Stimulated activated CD8-positive, alpha-beta memory T cell treated with anti-CD3 and anti-CD28 coated beads, Interleukin-7, amount 100 ng/mL, for 24 hours (primary cell): ENCODE measurements at places on chromosomes 11 and 22.

DNA sequence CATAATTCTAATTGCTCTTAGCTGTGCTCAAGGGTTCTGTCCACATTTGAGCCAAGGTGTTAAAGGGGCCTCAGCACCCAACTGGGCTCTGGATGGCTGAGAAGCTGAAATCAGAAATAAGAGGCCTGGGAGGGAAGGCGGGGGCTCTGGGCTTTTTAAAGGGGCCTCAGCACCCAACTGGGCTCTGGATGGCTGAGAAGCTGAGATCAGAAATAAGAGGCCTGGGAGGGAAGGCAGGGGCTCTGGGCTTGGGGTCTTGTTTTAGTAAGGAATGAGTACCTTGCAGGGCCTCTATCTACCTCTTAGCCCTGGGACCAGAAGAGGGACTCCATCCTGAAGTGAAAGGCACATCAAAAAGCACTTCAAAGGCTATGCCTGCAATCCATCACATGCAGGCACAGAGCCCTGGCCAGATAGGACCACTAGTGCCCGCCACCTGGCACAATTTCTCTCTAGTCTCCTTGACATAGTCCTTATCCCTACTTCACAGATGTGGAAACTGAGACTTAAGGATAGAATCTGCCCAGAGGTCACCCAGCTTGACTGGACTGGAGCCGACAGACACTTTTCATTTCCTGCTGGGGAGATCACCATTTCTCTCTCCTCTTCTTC is 35.6 kb downstream of the DKK3 start:
- no peak for DNase-seq

GRCh38 chr11:132408877-132409276 is 1038.5 kb downstream of the NTM start:
- no peak for DNase-seq

- no peak for DNase-seq
Measured at GRCh38 chr11:72112978-72113808, 698 bp upstream of the ANAPC15 start.

GRCh38 chr11:92931746-92932422 is 37.6 kb upstream of the MTNR1B start:
- no peak for DNase-seq

- no peak for DNase-seq
Measured at GRCh38 chr11:82458147-82458546, 275.5 kb downstream of the FAM181B start.

DNA sequence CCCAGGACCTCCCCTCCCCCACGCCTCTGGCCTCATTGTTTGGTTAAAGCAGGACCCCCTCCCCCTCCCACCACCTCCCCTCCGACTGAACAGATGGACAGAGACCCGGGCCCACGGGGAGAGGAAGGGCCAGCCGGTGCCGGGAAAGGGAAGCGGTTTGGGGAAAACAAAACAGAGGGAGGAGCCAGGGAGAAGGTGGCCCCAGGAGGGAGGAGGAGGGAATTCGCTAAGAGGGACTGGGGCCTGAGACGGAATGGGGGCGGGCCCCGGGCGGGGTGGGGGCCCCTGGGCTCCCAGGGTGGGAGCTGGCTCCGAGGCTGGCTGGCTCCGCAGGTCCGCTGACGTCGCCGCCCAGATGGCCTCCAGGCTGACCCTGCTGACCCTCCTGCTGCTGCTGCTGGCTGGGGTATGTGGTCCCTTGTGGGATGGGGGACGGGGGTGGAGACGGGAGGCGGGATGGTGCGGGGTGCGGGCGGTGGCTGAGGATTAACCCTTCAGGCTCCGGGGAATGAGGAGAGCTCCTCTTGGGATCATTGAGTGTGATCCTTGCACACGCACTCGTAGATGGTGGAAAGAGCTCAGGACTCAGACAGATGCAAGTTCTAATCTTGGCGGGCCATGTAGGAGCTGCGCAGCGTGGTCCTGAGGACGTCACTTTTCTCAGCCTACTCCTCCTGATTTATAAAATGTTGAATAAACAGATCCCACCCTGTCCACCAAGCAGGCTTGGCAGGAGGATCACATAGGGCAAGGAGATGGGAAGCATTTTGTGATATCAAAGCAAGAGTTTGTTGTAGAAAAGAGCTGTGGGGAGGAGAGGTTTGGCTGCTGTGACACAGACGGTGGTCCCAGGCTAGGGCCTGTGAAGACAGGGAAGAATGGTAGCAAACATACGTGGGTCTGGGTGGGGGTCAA is 688 bp downstream of the SERPING1 start:
- no peak for DNase-seq

DNA sequence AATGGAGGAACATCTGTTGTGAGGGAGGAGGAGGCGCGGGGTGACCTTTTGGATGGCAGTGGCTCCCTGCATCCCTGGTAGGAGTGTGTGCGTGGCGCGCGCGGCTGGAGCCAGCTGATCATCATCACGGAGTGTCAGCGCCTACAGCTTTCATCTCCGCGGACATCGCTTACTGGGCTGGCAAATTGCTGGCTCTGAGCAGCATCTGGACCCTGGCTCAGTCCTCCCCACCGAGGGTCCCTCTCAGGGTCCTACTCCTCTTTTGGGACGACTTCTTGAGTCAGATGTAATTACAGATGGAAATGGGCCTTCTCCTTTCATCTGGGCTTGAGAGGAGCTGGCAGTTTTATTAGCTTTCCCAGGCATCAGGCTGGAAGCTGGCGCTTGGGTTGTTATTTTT is 85.3 kb downstream of the CACNA1I start:
- DNase-seq: no peak

DNA sequence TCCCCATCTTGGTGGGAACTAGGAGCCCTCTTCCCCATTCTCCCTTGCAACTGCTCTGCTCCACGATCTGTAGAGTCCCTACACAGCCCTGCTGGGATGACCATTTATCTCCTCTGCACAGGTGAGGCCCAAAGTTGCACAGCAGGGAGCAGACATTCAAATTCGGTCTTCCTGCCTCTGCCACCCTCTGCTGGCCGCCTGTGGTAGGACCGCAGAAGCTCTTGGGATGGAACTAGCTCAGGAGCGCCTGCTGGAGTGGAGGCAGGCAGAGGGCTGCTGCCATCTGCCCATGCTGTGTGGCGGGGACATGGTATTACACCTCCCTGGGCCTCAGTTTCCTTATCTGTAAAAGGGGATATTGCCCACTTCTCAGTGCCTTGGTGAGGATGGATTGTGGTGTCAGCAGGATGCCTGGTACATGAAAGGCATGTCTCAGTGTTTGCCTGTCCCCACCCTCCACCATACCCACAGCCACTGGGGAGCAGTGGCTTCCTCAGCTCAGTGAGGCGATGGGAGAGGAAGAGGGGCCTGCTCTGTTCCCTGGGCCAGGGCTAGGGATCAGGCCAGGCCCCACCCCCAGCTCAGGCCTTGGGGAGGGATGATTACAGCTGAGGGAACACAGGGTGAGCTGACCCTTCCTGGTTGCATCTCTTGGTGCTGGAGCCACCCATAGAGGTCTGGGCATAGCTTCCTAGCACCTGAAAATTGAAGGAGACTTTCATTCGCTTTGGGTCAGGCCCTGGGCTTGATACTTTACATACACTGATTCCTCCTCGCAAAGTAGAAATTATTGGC is 11.3 kb upstream of the OMP start:
- DNase-seq: peak; percentile 57

GRCh38 chr11:90911192-90911591 is 688.3 kb upstream of the CHORDC1 start:
- DNase-seq: no peak

- no peak for DNase-seq
Measured at GRCh38 chr11:15969281-15969680, 387.1 kb downstream of the SOX6 start.

DNA sequence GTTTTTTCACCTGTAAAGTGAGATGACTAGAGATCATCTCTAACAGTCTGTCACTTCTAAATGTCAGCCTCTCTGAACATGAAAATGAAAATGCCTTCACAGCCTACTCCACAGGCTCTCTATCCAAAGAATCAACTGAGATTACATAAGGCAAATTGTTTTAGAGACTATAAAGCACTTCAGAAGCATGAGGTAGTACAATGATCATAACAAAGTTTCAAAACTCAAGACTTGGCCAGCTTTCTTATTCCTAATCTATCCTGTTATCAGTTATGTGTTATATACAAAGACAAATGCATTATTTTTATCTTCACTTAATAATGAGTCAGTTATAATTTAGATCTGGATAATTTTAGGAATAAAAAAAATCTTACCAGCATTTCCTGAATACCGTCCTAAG is 20.3 kb upstream of the CEP126 start:
- DNase-seq: no peak

GRCh38 chr11:60924110-60924905 is at the start of gene TMEM132A:
Gene TMEM132A, plus strand, starts transcription at chr11:60924460. Its CDS starts 174 bp downstream, at chr11:60924634.
- DNase-seq: no peak

- no peak for DNase-seq
Measured at GRCh38 chr22:41286639-41287091, 678 bp upstream of the RANGAP1 start.
